Calu3 (cell line): ENCODE measurements at places on chromosomes 4 and X. TPM values are rescaled to one million over a fixed set of nuclear protein-coding genes. Genes with fewer than 3 reads are reported as not detected.

GRCh38 chr4:25313201-25313895 lies 774 bp downstream of the ZCCHC4 start:
- DNase-seq = no peak

DNA sequence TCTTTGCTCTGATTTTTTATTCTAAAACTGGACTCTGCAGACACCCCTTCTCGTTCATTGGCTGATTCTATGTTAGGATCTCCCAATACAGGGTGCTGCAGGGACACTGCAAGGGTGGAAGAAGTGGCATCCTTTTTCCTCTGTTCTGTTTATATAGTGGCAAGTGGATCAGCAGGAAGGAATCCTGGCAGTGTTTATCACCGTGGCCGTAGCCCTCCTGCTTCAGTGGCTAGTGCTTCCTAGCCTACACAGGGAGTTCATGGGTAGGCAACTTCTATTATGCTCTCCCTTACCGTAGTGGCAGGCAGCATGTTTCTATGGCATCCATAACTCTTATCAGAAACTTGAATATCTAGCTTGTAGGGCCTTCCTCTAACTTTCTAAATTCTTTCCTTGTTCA lies 6.4 kb upstream of the AP1AR start:
- no peak for DNase-seq

GPRASP2 gene
- 7.1 and 9.0 TPM in 2 replicates for total RNA-seq

DNA sequence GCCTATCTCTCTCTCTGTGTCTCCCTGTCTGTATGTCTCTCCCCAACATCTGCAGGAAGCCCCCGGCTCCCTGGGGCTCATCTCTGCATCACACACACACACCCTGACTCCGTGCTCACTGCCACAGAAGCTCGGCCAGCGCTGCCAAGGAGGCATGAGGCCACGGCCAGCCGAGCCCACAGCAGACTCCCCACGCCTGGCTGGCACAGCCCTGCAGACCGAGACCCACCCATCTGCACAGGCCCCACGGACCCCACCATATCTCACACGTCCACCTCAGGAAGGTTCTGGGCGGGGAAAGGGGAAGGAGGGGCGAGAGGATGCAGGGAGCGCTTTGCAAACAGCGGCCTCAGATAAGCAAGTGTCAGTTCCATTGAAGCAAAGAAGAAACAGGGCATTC lies 28.5 kb upstream of the SLC25A6 start:
- DNase-seq = no peak

TEX11 gene
- not detected in 2 replicates for total RNA-seq

TMEM271 gene
- total RNA-seq = not detected in 2 replicates

DNA sequence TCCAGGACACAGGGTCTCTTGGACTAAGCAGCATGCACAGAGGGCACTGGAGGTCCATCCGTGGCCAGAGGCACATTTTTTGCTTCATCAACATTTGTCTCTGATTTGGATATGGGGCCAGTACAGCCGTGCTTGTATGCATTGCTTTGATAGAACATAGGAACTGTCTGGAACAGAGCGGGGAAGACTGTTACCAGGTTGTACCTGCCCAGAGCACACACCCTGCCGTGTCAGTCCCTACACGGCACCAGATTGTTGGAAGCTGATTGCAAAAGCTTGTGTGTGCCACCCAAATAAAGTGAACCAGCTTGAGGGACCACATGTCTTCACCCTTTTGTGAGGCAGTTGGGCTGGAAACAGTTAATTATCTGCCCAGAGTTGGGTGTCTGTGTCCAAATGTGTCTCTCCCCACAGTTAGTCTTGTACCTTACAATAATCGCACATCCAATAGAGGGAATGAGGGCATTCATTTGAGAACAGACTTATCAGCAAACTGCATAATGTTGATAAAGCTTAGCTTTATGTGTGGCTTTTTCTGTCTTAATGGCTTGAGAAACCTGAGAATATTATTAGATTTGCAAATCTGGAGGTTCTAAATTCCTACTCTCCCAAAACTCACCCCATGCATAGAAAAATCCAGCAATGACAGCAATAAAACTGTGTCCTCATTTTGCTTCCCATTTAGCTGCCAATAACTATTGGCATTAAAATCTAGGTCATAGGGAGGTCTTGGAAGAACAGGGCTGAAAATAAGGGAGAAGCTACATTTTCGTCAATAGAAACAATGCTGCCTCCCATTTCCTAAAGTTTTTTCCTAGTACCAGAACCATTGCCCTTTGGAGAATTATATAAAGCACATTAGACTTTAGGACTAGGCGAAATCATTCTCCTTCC lies 21.2 kb downstream of the KLF3 start:
- no peak for DNase-seq

DNA sequence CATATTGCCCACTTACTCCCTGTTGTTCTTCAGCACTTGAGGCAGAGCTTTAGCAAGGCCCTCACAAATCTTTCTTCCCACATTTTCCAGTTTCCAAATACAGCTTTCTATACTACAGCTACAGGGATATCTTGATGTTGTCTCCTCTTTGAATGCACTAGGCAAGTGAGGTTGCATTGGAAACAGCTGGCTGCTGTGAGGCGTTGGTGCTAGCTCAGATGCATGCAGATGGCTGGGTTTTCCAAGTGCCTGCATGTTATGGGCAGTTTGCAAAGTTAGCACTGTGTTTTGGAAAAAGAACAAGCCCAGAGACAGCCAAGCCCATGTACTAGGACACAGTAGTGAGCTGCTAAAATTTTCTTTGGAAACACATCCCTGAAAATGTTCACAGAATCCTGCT lies 315.1 kb upstream of the RASGEF1B start:
- no peak for DNase-seq

DNA sequence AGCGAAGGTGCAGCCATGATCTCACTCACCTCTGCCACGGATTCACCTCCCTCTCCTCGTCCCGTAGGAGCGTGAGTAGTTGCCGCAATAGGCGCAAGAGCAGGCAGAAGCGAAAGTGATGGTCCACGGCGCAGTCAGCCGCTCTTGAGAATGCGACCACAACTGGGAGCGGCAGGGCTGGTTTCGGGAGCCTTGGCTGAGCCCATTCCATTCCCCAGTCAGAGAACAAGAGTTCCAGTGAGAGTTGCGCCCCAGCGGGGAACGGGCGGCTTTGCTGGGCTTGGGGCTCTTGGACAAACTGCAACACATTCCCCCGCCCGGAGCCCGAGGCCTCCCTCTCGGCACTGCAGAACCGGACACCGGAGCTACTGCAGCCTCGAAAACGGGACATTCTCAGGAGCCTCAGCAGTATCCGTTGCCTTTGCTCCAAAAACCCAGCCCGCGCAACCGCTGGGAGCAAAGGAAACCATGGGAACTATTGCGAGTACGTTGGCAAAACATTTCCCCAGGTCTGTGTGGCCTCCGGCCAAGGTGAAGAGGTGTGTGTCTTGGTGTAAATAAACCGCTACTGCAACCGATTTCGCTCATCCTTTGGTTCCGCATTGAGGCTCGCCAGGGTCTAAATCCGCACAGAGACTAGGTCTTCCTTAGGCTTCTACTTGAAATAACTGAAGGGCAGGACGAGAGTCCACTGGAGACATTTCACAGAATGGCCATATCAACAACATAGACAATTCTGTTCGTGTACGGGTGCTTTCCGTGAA lies 5.7 kb upstream of the ZBTB33 start:
- DNase-seq = peak; percentile 74

GRCh38 chrX:150936556-150936955 lies 38.1 kb upstream of the CD99L2 start:
- DNase-seq = no peak

GRCh38 chr4:151948351-151949016 lies 187.7 kb upstream of the GATB start:
- DNase-seq = no peak

DNA sequence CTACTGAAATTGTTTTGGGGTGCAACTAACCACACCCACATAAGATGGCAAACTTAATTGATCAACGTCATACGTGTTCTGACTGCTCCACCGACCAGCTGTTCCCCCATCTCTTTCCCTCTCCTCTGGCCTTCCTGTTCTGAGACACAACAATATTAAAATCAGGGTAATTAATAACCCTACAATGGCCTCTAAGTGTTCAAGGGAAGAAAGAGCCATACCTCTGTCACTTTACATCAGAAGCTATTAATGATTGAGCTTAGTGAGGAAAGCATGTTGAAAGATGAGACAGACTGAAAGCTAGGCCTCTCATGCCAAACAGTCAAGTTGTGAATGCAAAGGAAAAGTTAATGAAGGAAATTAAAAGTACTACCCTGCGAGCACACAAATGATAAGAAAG lies 173.9 kb upstream of the FTHL17 start:
- no peak for DNase-seq

DNA sequence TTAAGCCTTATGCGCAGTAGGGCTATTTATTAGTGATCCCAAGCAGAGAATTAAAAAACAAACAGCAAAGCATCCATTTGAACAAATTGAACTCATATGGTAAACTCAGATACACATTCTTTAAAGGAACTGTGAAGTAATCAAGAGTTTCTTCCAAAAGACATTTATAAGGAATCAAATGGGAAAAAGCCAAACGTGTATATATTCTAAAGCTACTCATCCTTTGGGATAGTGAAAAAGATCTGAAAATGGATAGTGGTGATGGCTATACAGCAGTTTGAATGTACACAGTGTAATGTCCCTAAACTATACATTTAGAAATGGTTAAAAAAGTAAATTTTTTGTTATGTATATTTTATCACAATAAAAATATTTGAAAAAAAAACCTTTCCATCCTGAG lies 16.6 kb upstream of the HPGDS start:
- DNase-seq = no peak

DNA sequence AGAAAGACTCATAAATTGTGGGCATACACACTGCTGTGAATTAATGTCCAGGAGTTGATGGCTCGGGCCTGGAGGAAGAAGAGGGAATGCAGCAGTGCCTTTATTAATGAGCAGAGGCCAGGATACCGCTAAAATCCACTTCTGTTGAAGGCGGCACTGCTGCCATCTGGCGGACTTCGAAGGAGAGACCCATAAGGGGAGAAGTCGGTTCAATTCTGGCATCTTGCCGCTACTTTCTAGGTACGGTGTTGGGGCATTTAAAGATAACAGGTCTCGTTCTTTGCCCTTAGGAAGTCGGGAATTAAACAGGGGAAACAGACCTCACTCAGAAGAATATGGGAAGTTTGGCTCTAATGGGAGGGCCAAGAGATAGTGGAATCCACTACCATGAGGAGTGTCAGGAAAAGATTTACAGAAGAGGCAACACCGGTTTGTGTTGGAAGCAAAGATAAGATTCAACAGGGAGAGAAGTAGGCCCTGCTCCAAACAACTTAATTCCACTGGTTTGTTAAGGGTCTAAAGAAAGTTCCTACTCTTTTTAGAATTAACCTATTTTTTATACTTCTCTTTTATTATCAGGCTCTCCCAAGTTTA lies 133.6 kb upstream of the GIMD1 start:
- DNase-seq = peak; percentile 61

DNA sequence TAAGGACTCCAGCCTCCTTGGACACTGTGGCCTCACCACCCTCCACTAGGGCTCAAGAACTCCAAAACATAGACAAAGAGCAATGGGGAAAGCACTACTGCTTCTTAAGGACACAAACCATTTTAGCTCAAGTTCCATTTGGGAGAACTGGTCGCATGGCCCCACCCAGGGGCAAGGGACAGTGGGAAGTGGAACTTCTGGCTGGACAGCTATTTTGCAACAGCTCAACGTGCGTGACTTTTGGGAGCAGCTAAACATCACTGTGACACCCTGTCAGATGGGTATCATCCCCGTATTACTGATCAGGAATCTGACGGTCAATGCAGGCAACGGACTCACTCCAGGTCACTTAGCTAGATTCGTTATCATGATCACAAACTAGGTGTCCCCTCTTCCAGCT lies 9.0 kb upstream of the GLOD5 start:
- no peak for DNase-seq

GRCh38 chr4:159547645-159548308 lies 444.9 kb downstream of the RAPGEF2 start:
- no peak for DNase-seq

- DNase-seq = peak; percentile 46
Measured at GRCh38 chr4:6372649-6373525, 99.5 kb downstream of the PPP2R2C start.

GRCh38 chr4:37567836-37568235 lies 118.3 kb downstream of the RELL1 start:
- no peak for DNase-seq

GRCh38 chr4:127775843-127776242 lies 6.3 kb upstream of the HSPA4L start:
- DNase-seq = no peak

GRCh38 chr4:9979101-9979701 lies 42.1 kb downstream of the SLC2A9 start:
- DNase-seq = no peak

DNA sequence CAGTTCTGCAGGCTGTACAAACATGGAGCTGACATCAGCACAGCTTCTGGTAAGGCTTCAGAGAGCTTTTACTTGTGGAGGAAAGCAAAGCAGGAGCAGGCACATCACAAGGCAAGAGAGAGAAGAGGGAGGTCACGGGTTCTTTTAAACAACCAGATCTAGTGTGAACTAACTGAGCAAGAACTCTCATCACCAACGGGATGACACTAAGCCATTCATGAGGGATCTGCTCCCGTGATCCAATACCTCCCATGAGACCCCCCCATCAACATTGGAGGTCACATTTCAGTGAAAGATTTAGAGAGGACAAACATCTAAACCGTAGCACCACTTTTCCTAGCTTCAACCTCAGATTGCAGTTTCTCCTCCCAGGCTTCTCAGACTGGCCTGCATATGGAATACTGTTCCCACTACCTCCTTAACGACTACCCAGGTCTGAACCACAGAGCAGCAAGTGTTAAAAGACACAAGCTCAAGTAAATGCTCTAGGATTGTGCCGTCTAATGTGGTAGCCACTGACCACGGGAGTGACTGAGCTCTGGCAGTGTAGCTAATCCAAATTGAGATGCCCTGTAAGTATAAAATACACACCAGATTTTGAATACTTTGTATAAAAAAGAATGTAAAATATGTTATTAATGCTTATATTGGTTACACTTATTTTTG lies 192.7 kb downstream of the PTTG2 start:
- DNase-seq = no peak

- no peak for DNase-seq
Measured at GRCh38 chr4:182091128-182091527, 152.1 kb upstream of the TENM3 start.

TRAM1L1 gene
- 1.4 and 1.6 TPM in 2 replicates for total RNA-seq

C4orf46 gene
- total RNA-seq = 9.6 and 10.1 TPM in 2 replicates

TMEM165 gene
- total RNA-seq = 89.0 and 96.6 TPM in 2 replicates

- no peak for DNase-seq
Measured at GRCh38 chr4:100109921-100110320, 80.3 kb downstream of the DDIT4L start.

ESX1 gene
- total RNA-seq = not detected in 2 replicates

PROM1 gene
- 43.8 and 73.9 TPM in 2 replicates for total RNA-seq
